ENCODE measurements at places on chromosomes 1 and 21.

- H3K27me3 ChIP-seq, result no peaks in the 10 kb centered on the region
- H3K4me3 ChIP-seq, result no peak overlapping the region
- peak; percentile 87 for DNase-seq
- H3K27ac ChIP-seq, result no peak overlapping the region
- H3K36me3 ChIP-seq, result no peaks in the 10 kb centered on the region
- no peaks in the 10 kb centered on the region for H3K4me1 ChIP-seq
Observed at GRCh38 chr1:47738560-47739182, 258.5 kb downstream of the TRABD2B start.

DNA sequence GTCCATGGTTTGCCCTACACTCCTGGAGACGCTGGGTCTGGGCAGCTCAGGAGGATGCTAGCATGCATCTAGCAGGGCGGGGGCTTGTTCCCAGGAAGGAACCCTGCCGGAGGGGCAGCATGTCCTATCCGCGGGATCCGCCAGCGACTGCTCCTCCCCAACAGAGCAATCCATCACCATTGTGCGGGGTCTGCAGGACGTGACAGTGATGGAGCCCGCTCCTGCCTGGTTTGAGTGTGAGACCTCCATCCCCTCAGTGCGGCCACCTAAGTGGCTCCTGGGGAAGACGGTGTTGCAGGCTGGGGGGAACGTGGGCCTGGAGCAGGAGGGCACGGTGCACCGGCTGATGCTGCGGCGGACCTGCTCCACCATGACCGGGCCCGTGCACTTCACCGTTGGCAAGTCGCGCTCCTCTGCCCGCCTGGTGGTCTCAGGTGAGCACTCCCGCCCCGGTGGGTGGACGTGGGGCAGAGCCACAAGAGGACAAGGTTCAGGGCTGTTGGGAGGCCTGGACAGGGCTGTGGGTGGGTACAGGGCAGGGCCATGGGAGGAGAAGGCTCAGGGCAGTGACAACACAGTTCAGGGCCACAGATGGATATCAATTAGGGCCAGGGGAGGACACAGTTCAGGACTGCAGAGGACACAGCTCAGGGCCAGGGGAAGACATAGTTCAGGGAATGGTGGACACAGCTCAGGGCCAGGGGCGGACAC is 71.3 kb downstream of the OBSCN start:
- H3K36me3 ChIP-seq, result no peaks in the 10 kb centered on the region
- H3K27ac ChIP-seq, result no peak overlapping the region
- no peak for DNase-seq
- H3K27me3 ChIP-seq, result peaks cover 11% of the 10 kb centered on the region

GRCh38 chr1:236489710-236490377 is 33.9 kb upstream of the LGALS8 start:
- H3K4me1 ChIP-seq, result peaks cover 15% of the 10 kb centered on the region
- H3K27ac ChIP-seq, result no peak overlapping the region
- H3K36me3 ChIP-seq, result no peaks in the 10 kb centered on the region
- H3K4me3 ChIP-seq, result no peak overlapping the region
- no peaks in the 10 kb centered on the region for H3K27me3 ChIP-seq

DNA sequence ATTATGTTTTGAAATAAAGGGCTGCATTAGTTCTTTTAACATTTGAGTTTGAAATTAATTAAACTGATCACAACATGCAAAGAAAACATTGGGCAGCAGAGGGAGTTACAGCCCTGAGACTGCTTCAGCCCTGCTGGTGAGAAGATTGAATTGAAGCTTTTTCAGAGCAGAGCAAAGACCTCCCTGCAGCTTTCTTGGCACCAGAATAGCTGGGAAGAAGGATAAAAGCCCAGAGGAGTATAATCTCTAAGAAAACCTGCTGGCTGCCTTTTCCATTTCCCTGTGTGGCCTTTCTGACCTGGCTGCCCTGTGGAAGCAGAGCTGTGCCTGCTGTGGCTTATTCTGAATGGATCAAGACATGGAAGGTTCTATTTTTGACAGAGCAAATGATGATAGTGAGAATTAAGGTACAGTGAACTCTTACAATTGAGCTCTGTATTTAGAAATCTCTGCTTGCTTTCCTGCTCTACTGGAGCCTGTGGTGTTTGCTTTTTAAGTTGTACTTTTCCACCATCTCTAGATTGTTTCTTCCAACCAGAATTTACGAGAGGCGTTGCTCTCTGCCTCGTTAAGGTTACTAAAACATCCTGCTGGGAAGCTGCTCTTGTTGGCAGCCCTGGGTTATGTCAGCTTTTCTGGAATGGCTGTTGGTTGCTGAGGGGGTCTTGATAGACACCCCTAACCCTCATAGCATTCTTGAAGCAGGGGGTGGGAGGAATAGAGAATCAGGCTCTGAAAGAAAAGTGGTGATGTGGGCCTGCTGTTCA is 9.9 kb downstream of the SNRPE start:
- 0 out of 2 replicates have a peak, but pooled peaks cover 2% of the 10 kb centered on the region for H3K4me1 ChIP-seq
- peak; percentile 85 for DNase-seq
- H3K4me3 ChIP-seq, result no peak overlapping the region
- H3K27me3 ChIP-seq, result no peaks in the 10 kb centered on the region
- peaks cover 30% of the 10 kb centered on the region for H3K36me3 ChIP-seq
- H3K27ac ChIP-seq, result peak overlapping the region; percentile 15

DNA sequence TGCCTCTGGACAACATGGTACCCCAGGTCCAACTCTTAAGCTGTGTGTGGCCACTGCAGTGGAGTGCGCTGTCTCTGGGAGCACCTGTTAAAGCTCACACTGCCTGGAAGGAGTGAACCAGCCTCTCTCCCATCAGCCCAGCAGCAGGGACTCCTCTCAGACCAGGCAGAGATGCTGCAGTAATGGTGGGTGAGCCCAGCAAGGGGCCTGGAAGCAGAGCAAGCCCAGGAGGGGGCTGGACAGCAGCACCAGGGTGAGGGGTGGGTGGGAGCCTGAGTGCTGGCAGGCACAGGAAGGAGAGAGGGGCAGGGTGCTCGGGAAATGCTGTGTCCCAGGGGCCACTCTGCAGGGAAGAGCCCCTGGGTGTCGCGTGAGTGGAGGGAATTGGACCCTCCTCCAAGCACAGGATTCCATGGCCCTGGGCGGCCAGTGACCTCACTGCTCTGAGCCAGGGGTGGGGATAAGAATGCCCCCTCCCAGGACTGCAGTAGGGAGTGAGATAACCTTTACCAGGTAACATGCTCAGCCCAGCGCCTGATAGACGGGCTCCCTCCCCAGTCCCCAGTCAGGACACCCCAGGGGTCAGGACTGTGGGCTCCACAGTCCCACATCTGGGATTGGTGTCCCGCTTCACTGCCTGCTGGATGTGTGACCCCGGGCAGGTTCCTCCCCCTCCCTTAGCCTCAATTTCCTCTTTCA is 313.1 kb downstream of the MATN1 start:
- H3K27me3 ChIP-seq, result no peaks in the 10 kb centered on the region
- H3K36me3 ChIP-seq, result no peaks in the 10 kb centered on the region
- H3K4me1 ChIP-seq, result no peaks in the 10 kb centered on the region
- no peak overlapping the region for H3K27ac ChIP-seq
- no peak for DNase-seq

DNA sequence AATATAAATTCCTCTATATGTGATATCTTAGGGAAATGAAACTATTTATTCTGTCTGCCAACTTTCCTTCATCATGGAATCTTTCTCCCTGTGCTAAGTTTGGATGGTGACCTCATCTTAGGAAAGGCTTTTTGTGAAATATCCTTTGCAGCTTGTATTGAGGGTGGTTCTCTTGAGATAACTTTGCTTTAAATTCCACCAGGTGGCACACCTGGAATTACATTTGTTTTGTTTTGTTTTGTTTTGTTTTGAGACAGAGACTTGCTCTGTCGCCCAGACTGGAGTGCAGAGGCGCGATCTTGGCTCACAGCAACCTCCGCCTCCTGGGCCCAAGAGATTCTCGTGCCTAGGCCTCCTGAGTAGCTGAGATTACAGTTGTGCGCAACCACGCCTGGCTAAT is 7.6 kb upstream of the CD1A start:
- no peaks in the 10 kb centered on the region for H3K4me1 ChIP-seq
- H3K27me3 ChIP-seq, result no peaks in the 10 kb centered on the region
- DNase-seq, result peak; percentile 20
- H3K4me3 ChIP-seq, result no peak overlapping the region
- no peaks in the 10 kb centered on the region for H3K36me3 ChIP-seq
- no peak overlapping the region for H3K27ac ChIP-seq

GRCh38 chr1:234963180-234963903 is 165.3 kb downstream of the TOMM20 start:
- H3K4me3 ChIP-seq, result no peak overlapping the region
- no peak overlapping the region for H3K27ac ChIP-seq
- H3K27me3 ChIP-seq, result no peaks in the 10 kb centered on the region
- H3K4me1 ChIP-seq, result no peaks in the 10 kb centered on the region
- no peaks in the 10 kb centered on the region for H3K36me3 ChIP-seq
- DNase-seq, result no peak

DNA sequence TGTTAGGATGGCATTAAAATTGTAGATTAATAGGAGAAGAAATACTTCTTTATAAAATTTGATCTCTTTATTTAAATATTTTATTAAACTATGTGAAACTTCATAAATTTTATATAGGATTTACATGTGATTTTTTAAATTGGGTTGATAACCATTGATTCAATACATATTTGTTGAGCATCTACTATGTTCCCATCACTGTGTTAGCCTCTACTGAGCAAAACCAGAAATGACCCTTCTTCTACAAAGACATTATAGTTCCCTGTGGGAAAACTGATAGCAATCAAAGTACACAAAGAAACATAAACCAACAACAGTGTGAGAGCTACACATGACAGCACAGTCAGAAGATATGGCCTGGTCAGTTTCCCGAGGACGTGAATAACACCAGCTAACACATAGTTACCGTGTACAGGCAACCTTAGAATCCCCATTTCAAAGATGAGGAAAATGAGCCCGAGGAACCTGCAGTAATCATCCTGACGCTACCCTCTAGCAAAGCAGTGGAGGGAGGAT is 12.2 kb downstream of the TTC13 start:
- no peak overlapping the region for H3K4me3 ChIP-seq
- DNase-seq, result no peak
- H3K27ac ChIP-seq, result no peak overlapping the region
- H3K27me3 ChIP-seq, result no peaks in the 10 kb centered on the region
- no peaks in the 10 kb centered on the region for H3K4me1 ChIP-seq
- no peaks in the 10 kb centered on the region for H3K36me3 ChIP-seq

- H3K4me3 ChIP-seq, result no peak overlapping the region
- no peaks in the 10 kb centered on the region for H3K27me3 ChIP-seq
- peaks cover 15% of the 10 kb centered on the region for H3K4me1 ChIP-seq
- H3K36me3 ChIP-seq, result no peaks in the 10 kb centered on the region
- DNase-seq, result no peak
Observed at GRCh38 chr1:106755682-106756406, 300.6 kb upstream of the PRMT6 start.

DNA sequence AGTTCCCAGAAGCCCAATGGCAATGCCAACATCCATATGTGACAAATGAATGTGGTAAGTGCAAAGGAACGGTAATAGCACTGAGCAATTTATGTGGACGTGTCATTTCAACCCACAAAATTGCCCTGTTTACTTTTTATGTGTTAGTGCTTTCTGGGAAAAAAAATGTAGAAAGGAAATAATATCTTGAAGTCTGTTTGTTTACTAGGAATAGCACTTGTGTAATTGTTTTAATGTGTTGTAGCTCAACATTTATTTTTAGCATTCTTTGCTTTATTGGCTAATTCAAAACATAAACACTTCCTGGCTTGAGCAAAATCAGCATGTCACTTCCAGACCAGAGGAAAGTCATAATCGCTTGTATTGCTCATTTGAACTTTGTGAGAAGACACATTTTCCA is 224.8 kb upstream of the KCNK2 start:
- DNase-seq, result no peak
- no peaks in the 10 kb centered on the region for H3K36me3 ChIP-seq
- H3K4me1 ChIP-seq, result no peaks in the 10 kb centered on the region
- no peak overlapping the region for H3K4me3 ChIP-seq

DNA sequence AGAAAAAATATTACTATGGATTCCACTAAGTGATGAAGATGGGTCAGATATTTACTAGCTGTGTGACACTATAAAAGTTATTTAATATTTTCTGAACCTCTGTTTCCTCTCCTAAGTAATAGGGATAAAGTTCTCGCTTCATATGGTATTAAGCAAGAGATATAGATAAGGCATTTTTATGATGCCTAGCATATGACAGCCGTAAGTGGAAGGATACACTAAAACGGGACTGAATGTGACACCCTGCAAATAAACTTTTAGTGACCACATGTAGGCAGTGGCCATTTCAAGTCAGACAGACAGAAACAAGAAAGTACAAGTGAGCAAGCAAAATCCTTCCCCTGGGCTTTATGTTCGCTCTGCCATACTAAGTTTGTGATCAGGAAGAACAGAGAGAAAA is 14.2 kb downstream of the GBP3 start:
- no peaks in the 10 kb centered on the region for H3K27me3 ChIP-seq
- H3K4me3 ChIP-seq, result no peak overlapping the region
- H3K36me3 ChIP-seq, result no peaks in the 10 kb centered on the region
- H3K4me1 ChIP-seq, result no peaks in the 10 kb centered on the region
- no peak overlapping the region for H3K27ac ChIP-seq
- no peak for DNase-seq

DNA sequence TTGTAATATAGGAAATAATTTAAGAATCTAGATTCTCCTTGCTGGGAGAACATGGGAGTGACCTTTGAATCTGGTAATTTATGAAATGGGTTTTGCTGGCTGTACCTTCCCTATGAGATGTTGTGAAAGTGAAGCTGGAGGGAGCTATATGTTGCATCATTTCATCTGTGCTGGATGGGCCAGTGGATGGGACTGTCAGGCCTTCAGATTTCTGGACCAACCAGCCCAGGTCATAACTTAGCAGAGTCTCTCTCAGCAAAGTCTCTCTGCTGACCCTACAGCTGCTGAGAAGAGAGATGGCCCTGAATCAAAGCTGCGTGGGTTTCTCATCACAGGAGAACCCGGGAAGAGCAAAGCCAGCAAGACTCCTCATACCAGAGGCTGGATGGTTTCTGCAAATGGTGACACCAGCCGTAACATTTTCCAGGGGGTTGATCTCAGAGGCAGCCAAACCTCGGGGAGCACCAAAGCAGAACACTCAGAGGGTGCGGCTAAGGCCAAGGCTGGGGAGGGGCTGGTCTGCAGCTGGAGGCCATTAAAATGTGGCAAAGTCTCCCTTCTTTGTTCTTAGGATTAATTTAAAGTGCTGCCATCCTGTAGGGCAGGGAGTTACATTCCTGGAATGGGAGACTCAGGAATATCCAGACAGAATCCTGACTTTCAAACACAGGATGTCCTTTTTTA is 18.2 kb upstream of the PTGFRN start:
- H3K4me3 ChIP-seq, result no peak overlapping the region
- no peaks in the 10 kb centered on the region for H3K36me3 ChIP-seq
- no peaks in the 10 kb centered on the region for H3K27me3 ChIP-seq

- no peaks in the 10 kb centered on the region for H3K27me3 ChIP-seq
- H3K27ac ChIP-seq, result no peak overlapping the region
- no peaks in the 10 kb centered on the region for H3K4me1 ChIP-seq
Observed at GRCh38 chr1:54171606-54172005, 18.8 kb upstream of the CDCP2 start.

GRCh38 chr1:53620061-53620855 is 118.7 kb downstream of the GLIS1 start:
- H3K36me3 ChIP-seq, result no peaks in the 10 kb centered on the region
- H3K4me3 ChIP-seq, result no peak overlapping the region
- DNase-seq, result no peak
- no peaks in the 10 kb centered on the region for H3K27me3 ChIP-seq
- H3K4me1 ChIP-seq, result no peaks in the 10 kb centered on the region
- no peak overlapping the region for H3K27ac ChIP-seq

- no peak overlapping the region for H3K27ac ChIP-seq
- no peaks in the 10 kb centered on the region for H3K27me3 ChIP-seq
- DNase-seq, result no peak
- no peaks in the 10 kb centered on the region for H3K36me3 ChIP-seq
Observed at GRCh38 chr1:226946841-226947240, 6.7 kb downstream of the COQ8A start.

- no peaks in the 10 kb centered on the region for H3K36me3 ChIP-seq
- no peak overlapping the region for H3K27ac ChIP-seq
- H3K27me3 ChIP-seq, result no peaks in the 10 kb centered on the region
- no peak overlapping the region for H3K4me3 ChIP-seq
Observed at GRCh38 chr1:116203920-116204319, 92.7 kb downstream of the MAB21L3 start.

Measured in GM23338 (cell line).